ENCODE measurements at places on chromosomes 13 and 19.

DNA sequence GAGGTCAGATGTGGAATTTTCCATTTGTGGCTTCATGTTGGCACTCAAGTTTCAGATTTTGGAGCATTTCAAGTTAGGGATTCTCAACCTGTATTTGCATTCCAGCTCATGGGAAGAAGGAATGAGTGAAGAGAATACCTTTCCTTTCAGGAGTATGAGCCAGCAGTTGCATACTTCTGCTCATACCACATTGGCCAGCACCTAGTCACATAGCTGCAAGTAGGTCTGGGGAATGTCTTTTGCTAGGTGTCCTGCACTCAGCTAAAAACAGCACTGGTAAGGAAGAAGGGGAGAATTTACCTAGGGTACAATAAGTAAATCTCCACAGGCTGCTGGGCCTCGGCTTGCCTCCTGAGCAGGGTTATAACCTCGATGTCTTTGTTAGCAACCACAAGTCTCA, 24.6 kb upstream of the ATP8A2 start:
- DNase-seq, result no peak

GRCh38 chr19:18729933-18730530, 46.6 kb downstream of the CRTC1 start:
- DNase-seq, result no peak

DNA sequence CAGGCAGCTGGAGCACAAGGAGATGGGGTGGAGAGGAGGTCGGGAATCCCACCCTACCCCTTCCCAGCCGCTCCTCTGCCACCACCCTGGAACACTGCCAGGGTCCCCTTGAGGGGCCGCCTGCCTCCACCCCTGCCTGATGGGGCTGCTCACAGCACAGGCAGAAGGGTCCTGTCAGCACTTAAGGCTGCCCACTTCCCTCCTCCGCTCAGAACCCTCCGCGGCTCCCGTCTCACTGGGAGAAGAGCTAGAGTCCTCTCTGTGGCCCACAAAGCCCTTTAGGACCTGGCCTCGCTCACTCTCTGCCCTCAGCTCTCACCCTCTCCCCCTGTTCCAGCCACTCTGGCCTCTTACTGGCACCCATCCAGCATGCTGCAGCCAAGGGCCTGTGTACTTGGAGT, 3.4 kb upstream of the POLD1 start:
- DNase-seq, result no peak

DNA sequence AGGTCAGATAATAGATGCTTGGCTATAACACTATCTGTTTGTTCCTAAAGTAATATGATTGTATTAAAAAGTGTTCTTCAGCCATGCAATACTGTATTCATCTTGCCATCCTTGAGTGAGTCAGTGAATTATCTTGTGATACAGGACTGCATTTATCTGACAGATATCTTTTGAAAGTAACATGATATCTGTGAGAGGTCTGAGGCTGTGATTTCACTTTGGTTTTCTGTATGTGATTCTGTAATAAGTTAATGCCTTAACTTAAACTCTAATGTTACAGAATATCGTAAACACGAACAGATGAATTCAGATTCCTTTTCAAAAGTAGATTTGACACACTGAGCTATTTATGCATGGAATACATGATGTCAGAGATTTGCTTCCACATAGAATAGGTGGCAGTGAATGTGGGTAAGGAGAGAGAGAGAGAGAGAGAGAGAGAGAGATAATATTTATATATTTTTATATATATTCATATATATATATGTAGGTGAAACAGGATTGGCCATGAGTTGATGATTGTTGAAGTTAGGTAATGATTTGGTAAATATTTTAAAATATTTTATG, 97.9 kb upstream of the RNF113B start:
- no peak for DNase-seq

DNA sequence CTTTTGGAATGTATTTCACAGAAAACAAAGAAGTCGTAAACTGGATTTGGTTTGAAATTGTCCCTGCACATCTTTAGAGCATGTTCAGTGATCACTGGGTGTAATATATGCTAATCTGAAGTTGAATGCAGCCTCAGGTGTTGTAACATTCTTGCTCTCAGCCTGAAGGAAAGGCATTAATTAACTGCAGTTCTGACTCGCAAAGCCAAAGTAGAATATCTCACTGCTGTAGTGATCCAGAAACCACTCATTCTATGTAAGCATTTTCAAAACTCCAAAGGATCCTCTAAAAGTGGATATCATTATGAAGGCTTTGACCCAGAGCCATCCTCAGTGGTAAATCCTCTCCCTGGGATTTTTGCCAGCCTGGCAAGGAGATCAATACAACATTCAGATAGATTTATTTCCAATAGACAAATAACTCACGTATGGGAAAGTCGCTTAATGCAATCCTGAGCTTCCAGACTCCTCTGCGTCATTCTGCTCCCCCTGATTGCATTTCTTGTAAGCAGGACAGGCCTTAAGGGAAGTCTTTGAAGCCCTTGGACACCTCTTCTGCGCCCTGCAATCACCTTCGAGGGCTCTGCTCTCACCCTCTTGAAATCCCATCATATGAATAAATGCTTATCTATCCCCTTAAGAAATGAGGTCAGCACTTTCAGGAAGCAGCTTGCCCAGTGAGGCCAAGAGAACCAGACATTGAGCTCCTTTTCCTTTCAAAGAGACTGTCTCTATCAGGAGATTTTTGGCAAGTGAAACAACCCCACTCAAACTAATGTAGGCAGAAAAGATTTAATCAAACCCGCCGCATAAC, 301.7 kb upstream of the NBEA start:
- no peak for DNase-seq

GRCh38 chr13:30934803-30935202, 2.3 kb downstream of the TEX26 start:
- DNase-seq, result no peak

DNA sequence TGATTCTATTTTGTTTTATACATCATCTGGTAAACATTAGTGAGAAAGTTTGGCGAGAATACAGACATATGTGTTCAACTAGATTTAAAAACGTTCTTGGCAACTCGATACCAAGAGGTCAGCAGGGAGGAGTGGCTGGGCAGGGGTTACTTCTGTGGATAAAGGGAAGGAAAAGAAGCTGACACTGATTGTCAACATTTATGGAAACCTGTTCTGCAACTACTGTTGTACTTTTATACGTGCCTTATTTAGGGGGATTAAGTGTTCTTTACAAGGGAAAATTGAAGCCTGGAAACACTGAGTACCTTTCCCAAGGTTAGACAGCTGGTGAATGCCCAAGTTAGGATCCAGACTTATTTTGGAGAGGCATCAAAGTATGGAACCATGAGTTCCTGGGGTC, 65.0 kb downstream of the MTUS2 start:
- no peak for DNase-seq

DNA sequence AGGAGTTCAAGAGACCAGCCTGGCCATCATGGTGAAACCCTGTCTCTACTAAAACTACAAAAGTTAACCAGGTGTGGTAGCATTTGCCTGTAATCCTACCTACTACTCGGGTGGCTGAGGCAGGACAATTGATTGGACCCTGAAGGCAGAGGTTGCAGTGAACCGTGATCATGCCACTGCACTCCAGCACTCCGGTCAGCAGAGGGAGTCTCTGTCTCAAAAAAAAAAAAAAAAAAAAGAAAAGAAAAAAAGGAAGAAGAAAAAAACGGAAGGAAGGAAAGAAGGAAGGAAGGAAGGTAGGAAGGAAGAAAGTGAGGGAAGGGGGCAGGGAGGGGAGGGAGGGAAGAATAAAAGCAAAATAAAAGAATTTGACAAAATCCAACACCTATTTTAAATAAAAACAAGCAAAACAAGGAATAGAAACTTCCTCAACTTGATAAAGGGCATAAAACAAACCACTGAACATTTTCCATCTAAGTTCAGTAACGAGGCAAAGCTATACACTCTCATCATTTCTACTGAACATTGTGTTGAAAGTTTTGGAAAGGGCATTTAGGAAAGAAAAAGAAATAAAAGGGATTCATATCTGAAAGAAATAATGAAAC, 411.6 kb upstream of the SLITRK5 start:
- DNase-seq, result no peak

DNA sequence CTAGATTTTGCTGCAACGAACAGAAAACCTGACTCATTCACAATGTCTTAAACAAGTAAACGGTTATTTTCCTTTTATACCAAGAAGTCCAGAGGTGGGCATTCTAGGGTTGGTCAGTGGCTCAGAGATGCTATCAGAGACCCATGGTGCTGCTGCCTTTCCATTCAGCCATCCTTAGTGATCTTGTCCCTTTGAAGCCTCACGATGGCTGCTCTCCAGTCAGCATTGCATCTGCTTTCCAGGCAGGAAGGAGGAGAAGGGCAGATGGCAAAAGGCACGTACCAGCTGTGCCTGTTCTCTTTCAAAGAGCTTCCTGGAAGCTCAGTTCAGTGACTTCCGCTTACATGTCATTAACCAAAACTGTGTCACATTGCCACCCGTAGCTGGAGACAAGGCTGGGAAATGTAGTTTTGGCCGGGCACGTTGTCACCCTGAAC, 30.1 kb downstream of the WDFY2 start:
- DNase-seq, result no peak

DNA sequence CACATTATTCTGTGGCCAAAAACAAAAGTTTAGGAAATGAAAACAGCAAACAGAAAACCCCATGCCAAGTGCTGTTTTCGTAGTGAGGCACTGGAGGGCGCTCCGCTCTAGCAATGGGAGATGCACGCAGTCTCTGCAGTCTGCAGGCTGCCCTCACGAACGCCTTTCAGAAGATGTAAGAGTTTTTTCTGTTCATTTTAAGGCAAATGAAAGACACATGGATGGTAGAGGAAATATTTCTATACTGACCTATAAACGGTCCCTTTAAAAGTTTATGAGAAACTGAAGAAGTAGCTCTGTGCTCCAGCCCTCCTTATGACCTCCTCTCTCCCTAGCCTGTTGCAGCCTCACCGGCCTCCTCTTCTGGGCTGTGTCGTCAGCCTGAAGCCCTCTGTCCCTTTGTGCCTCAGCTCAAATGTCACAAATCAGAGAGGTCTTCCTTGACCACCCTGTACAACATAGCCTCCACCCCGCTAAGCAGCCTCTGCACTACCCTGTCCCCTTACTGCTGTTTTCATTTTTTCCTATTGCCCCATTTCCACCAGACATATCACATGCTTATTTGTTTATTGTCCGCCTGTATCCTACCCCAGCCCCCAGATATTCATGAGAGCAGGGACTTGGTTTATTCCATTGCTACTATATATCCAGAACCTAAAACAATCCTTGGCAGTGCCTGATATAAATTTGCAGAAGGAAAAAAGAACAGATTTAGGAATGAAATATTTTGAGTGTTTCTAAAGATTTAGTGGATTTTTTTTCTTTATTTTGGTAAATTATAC, 116.4 kb downstream of the TM9SF2 start:
- peak; percentile 16 for DNase-seq

- no peak for DNase-seq
These were observed 2438.8 kb downstream of the PCDH9 start for GRCh38 chr13:64791373-64791772.

DNA sequence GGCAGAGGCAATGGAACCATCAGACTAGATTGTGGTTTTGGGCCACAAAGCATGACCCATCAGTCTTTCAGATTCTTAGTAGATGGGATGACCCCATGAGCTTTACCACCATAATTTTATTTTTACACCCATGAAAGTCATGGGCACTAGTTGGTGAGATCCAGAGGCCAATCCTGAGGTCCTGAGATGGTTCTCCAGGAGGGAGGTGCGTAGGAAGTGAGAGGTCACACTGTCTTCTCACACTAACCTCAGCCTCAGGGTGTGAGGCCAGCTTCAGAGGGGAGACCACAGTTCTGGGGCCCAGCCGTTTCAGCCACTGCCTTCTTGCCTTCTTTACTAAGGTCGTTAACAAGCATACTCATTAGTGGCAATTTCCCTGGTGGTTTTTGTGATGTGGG, 106.4 kb downstream of the AKAP11 start:
- no peak for DNase-seq

DNA sequence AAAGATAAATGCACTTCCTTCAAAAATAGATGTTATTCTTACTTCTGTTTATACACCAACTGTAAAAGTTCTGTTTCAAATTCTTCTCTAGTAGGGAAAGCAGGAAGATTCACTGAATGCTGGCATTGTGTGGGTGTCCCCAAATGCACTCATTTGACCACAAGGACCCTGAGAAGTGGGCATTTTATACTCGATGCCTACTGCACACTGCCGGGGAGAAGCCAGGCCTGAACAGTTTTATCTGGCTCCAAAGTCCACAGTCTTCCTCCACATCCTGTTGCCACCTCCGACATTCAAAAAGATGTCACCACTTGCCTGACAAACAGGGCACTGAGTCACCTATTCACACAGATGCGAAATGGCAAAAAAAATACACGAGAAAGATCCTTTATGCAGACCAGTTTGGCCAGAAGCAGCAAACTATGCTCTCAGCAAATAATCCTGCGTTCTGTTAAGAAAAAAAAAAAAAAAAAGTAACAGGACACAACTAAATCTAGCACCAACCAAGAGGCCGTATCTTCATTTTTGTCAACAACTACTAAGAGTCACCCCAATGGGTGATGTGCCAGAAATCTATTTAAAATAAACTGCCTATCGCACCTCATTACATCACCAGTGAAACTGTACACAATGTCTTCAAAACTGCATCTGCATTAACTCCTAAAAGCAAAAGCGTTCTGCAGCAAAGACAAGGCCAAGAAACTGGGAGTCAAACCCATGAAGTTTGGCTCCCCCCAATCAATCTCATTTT, 6.2 kb downstream of the ZC3H4 start:
- no peak for DNase-seq

DNA sequence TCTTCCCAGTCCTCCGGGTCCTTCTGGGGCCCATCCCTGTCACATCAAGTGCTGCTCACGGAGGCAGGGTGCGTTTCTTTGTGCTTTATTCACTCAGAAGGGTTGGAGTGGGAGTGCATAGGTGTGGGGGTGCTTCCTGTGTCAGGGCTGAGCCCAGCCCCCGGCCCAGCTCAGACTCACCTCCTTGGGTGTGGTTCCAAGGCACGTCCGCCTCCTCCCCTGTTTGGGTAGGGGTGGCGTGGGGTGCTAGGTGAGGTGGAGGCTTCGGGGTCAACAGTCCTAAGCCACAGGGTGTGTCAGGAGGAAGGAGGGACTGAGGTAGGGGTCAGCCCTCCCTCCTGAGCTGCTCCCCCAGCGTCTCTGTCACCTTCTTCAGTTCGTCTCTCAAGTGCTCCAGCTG, 3.1 kb downstream of the CCER2 start:
- DNase-seq, result no peak

GRCh38 chr19:39436350-39436716, 584 bp upstream of the RPS16 start:
- DNase-seq, result no peak

DNA sequence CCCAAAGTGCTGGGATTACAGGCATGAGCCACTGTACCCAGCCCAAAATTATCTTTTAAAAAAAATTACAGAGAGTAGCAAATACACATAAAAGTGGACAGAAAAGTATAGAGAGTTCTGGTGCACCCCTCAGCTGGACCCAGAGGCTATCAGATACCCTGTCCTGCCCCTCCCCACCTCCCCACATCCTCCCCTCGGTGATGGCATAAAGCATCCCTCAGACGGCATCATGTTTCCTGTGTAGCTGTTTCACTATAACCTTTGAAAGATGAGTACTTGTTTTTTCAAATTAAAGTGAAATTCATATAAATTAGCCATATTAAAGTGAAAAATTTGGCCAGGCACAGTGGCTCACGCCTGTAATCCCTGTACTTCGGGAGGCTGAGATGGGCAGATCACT, 20.1 kb downstream of the SLC27A1 start:
- no peak for DNase-seq

All from fibroblast of skin of left quadriceps (primary cell).